Tibial nerve (tissue), 4 donors: ENCODE measurements at places on chromosomes 1 and 21. TPM values are rescaled to one million over a fixed set of nuclear protein-coding genes. Genes with fewer than 3 reads are reported as not detected.

- no peak for DNase-seq
Measured at GRCh38 chr1:93993731-93994130, 84.5 kb upstream of the GCLM start.

GRCh38 chr1:27672750-27673112 is 739 bp upstream of the IFI6 start:
- no peak for DNase-seq

DNA sequence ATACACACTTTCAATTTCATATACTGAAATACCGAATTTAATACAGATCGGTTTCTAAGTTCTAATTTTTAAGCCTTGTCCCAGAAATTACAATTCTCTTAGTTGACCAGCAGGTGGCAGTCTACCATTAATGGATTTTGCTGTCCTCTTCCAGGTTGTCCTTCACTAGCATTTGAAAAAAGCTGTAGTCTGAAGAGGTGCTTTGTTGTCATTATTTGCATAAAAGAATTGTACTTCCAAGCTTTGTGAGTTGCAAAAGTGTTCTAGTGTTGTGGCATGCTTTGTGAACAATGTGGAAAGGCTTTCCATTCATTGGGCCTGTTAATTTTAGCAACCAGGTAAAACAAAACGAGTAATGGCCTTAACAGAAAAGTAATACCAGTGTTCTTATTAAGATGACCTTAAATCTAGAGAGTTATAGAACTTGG is 193.6 kb downstream of the RPS6KC1 start:
- DNase-seq = no peak

GRCh38 chr1:68493193-68493592 is 3.7 kb downstream of the DEPDC1 start:
- DNase-seq = no peak

DNA sequence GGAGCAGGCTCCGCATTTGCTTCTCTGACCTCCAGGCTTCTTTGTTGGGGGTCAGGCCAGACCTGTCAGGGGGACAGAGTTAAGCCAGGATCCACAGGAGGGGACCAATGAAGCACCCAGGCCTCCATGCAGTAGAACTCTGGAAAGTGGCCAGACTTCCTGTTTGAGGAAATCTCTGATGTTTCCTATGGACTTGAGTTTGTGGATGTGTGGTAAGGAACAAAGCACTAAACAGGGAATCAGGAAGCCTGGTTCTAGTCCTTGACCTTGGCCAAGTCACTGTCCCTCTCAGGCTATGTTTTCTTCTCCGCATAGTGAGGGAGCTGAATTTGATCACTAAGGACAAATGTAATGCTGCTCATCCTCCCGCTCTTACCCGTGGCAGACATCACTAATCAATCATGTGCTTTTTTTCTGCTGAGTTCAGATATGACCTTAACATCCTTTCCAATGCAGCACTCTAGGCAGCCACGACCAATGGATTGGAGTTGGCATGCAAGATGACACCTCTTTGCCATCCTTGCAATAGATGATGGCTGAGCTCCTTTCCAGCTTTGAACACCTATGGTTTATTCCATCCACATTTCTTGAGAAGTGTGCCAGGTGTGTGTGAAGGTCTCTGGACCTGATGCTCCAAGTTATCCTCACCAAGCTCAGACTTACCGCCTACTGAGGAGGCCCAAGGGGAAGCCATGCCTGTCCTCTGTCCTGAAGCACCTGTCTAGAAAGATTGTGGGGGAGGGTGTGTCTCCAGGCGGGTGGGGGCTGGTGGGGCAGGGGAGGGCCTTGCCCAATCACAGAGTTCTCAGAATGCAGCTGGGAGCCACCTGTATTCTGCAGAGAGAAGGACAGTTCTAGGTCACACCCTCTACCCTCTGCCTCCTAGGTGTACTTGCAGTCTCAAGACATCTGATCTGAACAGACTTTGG is 9.9 kb downstream of the SH2D2A start:
- no peak for DNase-seq

DNA sequence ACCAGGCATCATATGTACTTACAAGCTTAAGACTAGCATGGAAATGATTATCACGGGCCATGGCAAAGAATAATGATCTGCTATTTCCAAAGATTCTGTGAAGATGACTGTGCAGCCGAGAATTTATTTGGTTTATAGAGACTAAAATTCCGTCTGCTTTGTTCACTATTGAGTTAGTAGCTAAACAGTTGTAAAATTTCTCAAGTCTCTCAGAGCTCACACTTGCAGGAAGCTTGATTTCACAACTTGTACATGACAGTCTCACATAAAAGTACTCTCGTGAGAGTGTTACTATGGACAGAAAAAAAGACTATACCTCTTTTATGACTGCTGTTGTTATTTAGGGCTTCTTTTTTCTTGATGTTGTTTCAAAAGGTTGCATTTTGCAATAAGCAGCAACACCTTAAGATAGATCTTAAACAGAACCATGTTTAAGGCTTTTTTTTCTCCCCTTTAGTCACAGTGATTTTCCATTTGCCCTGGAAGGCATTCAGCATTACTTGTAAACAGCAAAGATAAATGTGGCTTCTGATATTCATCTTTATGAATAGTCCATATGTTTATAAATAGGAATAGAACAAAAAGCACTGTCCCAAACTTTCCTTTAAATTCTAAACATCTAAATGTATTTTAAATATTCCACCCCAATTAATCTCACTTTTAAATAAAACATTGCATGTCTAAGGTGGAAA is 24.8 kb downstream of the ST6GALNAC5 start:
- no peak for DNase-seq

The GIPC2 gene
- total RNA-seq = 6.9 TPM

GRCh38 chr1:20184481-20184900 is 1.4 kb upstream of the UBXN10 start:
- DNase-seq = no peak

The VHLL gene
- total RNA-seq = not detected

The PCBP3 gene
- total RNA-seq = 6.7 TPM

GRCh38 chr1:24507405-24507804 is 4.8 kb downstream of the RCAN3 start:
- DNase-seq = no peak

DNA sequence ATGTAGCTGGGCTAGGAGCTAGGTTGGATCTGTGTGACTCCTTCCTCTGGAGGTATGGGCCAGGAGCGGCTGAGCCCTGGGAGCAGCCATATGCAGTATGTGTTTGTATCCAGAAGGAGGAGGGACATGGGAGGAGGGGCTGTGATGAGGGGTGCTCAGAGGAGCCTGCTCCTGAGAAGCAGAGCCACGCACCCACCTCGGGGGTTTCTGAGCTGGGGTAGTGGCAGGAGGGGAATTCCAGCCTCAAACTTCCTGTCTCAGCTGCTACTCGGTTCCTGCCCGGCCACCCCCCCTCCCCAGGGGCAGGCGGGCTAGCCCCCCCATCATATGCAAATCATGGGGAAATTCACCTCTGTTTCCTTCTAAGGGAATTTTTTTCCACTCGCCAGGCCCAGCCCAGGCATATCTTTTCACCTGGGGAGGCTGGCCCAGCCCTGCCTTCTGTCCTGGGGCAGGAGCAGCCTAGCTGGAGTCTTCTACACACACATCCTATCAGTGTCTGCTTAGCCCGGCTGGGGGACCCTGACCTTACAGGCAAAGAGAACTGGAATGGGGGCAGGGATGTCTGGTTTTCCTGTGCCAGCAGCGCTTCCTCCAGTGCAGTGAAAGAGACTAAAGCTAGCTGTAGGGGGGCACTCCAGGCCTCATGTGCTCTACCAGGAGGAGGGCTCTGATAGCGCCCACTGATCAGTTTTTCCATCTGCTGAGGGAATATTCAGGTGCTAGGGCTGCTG is 3.0 kb downstream of the ZC3H12A start:
- no peak for DNase-seq

DNA sequence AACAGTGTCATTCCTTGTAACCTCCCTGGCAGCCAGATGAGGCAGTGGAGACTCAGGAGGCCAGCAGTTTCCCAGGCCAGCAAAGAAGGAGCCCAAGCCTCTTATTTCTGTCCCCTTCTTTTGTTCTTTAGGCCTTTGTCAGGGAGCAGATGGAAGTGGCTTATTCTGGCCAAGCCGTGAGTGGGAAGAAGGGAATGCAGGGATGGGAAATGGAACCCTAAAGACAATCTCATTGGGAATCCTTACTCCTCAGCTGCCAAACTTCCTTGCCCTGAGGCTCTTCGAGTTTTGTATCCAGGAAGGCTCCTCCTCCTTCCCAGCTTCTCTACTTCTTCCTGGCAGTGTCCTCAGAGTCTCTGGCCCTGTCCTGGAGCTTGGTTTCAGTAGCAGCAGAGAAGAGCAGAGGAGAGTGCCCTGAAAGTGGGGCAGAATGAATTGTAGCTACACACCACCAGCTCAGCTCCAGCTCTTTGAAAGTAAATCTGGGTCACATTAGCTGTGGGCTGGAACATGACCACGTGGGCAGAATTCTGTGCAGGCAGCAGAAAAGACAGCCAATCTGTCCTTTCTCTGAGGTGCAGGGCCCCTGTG is 63.9 kb downstream of the NDUFS5 start:
- no peak for DNase-seq

The HJV gene
- not detected for total RNA-seq

DNA sequence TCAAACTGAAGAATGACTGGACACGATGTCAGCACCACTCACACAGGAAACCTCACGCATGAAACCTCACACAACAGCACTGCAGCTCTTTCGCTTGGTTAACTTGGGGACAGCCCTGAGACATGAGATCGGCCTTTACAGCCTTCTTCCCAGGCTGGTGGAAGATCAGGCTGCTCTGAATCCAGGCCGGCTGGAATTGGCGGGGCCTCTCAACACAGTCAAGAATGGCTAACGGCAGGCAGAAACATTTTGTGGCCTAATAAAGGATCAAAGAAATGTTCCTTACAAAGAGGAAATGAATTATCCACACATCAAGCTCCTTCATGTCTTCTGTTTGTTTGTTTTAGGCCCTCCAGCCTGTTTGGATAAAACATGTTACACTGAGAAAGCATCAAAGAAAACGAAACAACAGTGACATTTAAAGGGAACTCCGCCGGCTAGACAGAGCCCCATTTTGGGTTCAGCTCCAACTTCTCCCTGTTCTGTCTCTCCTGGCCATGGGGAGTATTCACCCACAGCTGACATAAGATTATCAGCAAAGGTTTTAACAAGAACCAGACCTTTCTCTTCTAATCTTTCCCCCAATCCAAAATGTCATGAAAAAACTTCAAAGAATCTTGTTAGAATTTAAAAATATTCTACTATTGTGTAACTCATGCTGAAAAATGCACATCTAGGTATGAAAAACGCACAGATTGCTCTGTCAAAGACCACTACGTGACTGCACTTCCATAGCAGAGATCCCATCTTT is 131.2 kb downstream of the SLC45A1 start:
- DNase-seq = no peak

GRCh38 chr1:176029609-176030008 is 177.5 kb downstream of the COP1 start:
- DNase-seq = no peak

- DNase-seq = no peak
Measured at GRCh38 chr1:41640141-41640751, 155.8 kb upstream of the EDN2 start.

- no peak for DNase-seq
Measured at GRCh38 chr1:67307251-67308060, at the start of gene IL12RB2. TSS of gene IL12RB2 (plus strand) at chr1:67307873. CDS start at chr1:67320369, 12,496 bp downstream.
